ENCODE measurements at places on chromosomes 1 and 21.

DNA sequence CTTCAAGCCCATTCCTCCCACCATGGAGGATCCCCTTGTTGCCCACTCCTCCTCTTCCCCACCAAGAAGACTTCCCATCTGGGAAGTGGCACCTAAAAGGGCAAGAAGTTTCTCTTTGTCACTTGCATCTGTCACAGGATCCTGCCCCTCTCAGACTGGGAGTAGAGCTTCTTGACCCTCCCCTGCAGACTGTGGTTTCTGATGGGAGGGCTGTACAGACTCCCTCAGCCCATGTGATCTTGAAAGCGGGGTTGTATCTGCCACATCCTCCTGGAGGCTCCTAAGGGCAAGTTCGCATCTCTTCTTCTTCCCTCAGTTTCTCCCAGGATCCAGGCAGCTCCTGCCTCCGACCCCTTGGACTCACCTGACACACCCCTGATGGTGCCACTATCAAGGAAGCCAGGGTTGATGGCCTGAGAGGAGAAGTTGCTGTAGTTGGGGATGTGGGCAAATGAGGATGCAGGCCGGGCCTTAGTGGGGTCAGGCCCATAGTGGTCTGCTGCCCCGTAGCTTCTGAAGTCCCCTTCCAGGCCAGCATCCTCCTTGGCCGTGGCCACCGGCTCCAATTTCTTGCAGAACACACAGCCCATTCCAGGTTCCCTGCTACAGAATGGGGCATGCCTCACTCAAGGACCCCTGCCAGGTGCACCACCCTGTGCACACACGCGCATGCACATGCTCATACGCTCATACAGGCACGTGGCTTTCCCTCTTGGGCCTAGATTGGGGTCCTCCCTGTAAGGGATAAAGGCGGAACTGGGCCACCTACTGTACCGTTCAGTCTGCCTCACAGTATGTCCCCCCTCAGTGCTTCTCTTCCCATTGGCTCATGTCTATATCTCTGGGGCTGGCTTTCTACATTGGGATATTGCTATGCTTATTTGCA is 11.4 kb downstream of the FGR start:
- no peak for DNase-seq

DNA sequence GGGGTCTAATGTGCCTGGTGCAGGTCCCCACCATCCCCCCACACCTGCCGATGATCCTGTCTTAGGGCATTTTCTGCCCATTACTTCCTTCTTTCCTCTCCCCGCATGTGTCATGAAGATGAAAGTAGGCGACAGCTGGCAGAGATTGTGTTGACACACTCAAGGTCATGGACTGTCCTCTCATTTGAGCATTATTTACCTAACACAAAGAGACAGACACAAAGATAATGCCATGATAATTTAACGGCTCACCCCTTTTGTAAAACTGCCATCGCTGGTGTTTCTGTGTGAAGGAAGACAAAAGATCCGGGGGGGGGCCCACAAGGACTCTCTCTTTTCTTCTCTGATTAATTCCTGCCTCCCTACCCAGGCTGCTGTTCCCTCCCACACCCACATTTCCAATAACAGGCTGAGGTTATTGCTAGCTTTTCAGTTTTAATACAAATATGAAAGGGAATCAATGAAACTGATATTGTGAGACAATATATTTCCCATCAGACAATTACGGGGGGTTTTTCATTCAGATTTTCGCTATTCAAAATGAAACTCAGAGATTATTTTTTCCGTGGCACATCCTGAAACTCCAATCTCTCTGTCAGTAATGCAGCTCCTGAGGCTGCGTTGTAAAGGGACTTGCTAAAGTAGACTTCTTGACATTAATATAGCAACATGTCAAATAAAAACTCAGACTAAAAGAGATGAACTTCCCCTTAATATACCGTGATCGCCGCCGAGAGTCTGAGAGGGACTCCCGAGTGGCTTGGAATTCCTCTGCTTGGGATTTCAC is 561.1 kb downstream of the NPHP4 start:
- DNase-seq: no peak

- DNase-seq: no peak
Measured at GRCh38 chr1:26353210-26353859, 595 bp downstream of the CRYBG2 start.

GRCh38 chr1:45876000-45876617 is 72.7 kb downstream of the MAST2 start:
- DNase-seq: no peak

- DNase-seq: no peak
Measured at GRCh38 chr1:63442141-63442475, 74.7 kb downstream of the ALG6 start.

DNA sequence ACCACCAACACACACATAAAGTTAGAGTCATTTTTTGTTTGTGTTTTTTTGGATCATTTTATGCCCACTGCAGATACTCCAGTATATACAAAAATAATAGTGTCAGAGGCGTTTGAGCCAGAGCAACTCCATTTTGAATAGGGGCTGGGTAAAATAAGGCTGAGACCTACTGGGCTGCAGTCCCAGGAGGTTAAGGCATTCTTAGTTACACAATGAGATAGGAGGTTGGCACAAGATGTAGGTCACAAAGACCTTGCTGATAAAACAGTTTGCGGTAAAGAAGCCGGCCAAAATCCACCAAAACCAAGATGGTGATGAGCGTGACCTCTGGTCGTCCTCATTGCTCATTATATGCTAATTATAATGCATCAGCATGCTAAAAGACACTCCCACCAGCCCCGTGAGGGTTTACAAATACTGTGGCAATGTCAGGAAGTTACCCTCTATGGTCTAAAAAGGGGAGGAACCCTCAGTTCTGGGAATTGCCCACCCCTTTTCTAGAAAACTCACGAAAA is 40.6 kb downstream of the GJA5 start:
- no peak for DNase-seq

DNA sequence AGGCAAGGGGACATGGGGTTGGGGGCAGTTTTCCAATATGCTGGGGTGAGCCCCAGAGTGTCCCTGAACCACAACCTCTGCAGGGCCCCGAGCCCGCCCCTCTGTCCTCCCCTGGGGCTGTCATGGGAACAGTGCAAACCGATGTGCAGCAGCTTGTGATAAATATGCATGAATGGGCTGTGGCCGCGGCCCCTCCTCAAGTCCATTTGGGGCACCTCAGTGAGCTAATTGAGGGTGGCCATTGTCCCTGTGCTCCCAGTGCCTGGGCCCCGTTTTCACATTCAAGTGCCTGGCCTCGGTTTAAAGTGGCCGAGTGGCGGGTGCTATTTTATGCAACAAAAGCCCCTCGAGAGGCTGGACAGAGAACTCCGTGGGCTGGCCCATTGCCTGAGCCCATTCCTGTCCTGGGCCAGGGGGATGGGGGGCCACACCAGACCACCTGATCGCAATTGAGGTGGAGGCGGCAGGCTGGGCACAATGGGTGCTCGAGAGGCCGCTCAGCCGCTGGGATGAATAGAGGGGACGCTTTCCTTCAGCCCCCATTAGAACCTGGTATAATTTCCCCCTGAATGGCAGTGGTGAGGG is 193.7 kb downstream of the FOXD2 start:
- no peak for DNase-seq

- DNase-seq: no peak
Measured at GRCh38 chr1:221888801-221889200, 146.9 kb upstream of the DUSP10 start.

- DNase-seq: no peak
Measured at GRCh38 chr1:9345922-9346321, 53.2 kb downstream of the SPSB1 start.

DNA sequence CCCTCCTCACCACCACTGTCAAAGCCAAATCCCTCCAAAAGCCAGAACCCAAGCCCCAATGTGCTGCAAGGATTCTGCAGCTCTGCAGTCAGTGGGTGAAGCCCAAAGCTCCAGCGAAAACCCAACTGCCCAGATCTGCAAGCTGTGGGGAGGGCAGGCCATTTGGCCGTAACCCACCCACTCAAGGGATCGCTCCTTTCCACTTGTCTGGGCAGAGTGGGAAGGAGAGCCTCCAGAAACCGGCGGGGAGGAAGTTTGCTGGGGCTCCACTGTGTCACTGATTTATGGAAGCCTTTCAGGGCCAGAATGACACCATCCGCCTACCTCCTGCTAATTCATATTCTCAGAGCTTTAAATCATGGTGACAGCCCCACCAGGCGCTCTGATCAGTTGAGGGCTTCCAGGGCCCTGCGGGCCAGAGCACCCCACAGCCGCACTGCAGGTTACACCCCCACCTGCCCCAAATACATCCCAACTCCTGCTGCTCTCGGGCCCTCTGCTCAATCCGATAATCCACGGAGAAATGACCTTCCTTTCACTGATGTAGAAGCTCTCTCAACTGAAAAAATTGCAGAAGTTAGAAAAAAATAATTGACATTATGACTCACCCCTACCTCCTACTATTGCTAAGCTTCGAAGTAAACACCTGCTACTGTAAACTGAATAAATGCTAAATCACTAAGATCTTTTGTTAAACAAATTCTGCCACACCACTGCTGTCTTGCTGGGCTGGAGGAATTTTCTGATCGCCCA is 40.6 kb upstream of the RAB4A start:
- DNase-seq: no peak

DNA sequence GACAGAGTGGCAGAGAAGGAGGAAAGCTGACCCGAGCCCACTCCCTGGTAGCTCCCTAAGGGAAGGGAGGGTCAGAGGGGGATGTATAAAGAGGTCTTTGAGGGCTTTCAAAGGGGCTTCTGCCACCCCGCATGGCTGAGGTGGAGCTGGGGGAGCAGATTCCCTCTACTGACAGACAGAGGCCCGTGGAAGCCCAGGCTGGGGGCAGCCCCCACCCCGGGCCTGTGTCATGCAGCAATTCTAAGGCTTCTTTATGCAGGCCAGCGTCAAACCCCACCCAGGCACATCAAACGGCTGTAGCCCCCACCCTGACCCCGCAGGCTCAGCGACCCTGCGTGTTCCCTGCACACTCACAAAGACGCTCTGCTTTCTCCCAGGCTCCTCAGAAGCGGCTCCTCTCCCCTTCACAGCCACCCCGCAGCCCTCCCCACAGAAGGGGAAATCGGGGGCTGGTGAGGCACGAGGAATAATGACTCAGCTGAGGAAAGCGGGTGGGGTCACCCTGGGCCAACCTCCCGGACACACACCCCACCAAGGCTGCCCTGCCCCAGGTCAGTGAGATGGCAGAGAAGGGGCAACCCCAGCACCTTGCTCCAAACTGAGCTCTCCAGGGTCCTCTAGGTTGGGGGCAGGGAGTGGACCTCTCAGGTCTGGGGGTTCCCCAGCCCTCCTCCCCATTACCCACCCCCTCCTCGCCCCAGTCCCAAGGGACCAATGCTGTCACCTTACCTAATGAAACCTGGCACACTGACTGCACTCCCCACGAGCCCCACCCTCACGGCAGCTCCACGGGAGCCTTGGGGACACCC is 10.8 kb downstream of the SLC45A3 start:
- no peak for DNase-seq

GRCh38 chr21:45989355-45990048 is 7.9 kb downstream of the COL6A1 start:
- DNase-seq: no peak

- no peak for DNase-seq
Measured at GRCh38 chr1:16442941-16443340, 2.4 kb downstream of the NECAP2 start.

- peak; percentile 76 for DNase-seq
Measured at GRCh38 chr1:224203243-224204016, 20.4 kb downstream of the DEGS1 start.

DNA sequence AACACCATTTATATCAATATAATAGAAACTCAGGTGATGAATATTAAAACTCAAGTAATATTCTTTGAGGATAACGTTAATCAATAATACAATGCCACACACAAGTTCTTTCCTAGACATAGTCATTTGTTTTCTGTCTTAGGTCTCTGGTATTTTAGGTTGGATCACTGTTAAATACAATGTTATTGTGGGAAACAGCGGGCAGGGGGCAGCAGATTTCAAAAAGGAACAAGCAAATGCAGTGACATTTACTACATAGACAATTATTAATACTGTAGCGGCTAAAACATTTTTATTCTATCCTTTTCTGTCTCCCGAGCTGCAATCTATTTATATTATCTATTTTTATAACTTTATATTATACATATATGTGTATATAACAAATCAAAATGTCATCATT is 186.4 kb upstream of the ZNHIT6 start:
- peak; percentile 22 for DNase-seq

GRCh38 chr1:246609632-246610031 is 43.4 kb downstream of the CNST start:
- DNase-seq: no peak

- no peak for DNase-seq
Measured at GRCh38 chr1:21263653-21264225, 26.5 kb downstream of the ECE1 start.

DNA sequence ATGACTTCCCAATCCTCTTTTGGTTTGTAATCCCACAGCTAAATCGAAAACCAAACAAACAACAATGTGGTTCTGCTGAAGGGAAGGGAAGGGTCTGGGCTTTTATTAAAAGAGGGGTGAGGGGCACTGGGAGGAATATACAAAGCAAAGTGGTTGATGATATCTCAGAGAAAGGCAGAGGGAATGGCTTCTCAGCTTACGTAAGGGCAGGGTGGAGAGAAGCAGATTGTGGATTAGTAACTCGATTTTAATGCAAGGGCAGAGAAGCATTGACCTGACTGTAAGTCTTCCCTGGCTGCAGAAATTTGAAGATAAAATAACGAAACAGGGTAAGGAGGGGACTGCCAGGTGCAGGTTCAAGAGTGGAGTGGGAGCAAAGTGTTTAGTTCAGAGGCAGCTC is 438.2 kb upstream of the LRRC7 start:
- DNase-seq: no peak

DNA sequence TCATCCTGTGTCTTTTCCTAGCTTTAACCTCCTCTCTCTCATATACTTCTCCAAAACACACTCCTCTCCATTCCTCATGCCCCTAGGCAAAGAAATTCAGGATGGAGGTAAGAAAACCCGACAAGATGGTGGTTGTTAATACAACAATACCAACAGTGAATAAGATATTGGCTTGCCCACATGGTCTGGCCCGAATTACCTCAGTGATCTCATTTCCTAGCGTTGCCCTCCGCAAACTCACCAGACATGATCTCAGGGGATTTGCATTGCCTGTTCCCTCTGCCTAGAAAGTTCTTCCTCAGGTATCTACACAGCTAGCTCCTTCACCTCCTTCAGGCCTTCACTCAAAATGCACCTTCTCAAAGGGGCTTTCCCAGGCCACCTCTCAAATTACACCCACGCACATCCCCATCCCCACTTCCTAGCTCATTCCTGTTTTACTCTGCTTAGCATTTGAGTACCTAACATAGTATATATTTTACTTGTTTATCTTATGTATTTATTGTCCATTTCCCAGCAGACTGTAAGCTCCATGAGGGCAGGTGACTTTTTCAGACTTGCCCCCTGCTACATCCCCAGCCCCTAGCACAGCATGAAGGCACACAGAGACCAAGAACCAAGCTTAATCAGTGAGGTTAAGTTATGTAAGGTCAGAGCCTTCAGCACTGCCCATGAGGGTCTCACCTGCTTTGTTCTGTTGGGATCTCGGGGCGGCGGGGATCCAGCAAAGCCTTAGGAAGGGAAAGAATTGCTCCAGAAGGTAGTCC is 10.2 kb upstream of the UBR4 start:
- DNase-seq: no peak

- no peak for DNase-seq
Measured at GRCh38 chr1:14914351-14914988, 239.1 kb upstream of the TMEM51 start.

GRCh38 chr1:200786788-200787187 is 48.1 kb downstream of the CAMSAP2 start:
- no peak for DNase-seq
